ENCODE measurements at places on chromosomes 5 and 9.

DNA sequence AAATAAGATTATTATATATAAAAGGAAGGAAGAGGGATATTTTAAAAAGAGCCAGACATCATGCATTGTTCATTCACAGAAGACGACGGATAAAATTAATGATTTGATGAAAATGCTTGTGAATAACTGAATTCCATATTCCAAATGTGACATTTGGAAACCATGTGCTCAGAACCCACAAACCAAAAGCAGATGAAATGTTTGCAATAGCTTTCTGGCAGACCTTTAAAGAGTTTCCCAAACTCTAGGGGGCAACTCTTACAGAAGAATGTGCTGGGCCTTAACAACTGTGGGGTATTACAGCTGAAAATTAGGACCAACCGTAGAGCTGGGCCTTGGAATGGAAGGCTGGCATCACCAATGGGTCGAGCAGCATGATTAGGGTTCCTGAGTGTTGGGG, 471.0 kb downstream of the EFNA5 start:
- DNase-seq: no peak

GRCh38 chr5:10546186-10546585, 17.7 kb upstream of the ANKRD33B start:
- DNase-seq: no peak

DNA sequence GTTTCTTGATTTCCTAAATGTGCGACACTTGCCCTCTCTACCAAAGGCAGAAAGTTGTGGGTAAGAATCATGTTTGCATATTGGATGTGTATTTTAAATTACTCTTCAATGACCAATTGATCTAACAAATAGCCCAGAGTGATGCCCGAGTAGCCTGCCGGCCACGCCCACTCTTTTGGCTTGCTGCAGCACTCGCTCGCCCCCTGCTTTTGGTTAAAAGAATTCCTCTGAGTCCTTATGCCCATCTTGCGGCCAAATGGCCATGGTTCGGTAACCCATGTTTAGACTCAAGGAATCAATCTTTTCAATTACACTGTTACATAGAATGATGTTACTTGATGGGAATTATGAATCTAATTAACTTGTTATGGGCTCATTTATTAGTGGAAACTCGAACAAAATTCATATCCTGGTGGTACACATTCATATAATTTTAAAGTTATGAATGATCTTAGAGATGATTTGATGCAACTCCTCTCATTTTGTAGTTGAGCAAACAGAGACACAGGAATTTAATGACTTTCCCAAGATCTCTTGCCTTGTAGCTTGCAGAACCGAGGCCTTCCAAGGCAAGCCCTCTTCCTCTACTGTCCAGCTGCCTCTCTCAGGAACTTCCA, 36.5 kb downstream of the PPIC start:
- no peak for DNase-seq

- DNase-seq: no peak
Measured at GRCh38 chr5:139368613-139369012, 14.5 kb downstream of the SLC23A1 start.

- DNase-seq: no peak
Measured at GRCh38 chr5:128770907-128771306, 194.4 kb upstream of the SLC27A6 start.

- DNase-seq: no peak
Measured at GRCh38 chr5:89723907-89724306, 685.6 kb downstream of the CETN3 start.

DNA sequence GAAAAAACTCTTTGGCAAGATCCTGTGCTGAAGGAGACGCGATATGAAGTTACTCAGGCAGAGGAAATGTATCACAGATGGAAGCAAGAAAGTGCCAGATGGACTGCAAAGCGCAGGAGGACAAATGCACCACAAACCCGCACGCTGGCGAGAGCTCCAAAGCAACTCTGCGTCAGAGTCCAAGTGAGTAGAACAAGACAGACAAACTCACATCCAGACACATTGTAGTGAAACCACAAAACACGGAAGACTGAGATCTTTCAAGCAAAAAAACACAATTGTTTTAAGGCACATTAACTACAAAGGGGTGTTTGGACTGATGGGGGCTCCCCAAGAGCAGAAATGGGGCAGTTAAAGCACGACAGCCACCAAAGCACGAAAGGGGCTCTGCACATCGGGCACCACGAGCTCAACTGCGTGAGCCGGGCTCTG, 39.2 kb upstream of the NKD2 start:
- DNase-seq: no peak

GRCh38 chr5:96942078-96942477, 6.2 kb downstream of the LNPEP start:
- DNase-seq: no peak

DNA sequence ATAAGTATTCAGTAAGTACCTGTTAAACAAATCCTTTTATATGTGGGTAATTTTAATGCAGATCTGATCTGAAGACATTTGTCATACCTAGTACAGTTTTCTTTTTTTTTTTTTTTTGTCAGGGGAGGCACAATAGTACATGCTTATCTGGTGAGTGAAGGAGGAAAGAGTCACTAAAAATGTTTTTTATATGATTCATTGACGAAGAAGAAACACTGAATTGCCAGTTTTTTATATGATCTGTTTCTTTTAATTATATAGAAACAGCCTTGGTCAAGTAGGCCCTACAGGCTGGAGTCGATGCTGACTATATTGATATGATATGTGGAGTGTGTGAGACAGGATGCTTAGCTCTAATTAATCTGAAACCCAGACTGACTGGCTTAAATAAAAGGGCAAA, 315.2 kb downstream of the PSAT1 start:
- DNase-seq: no peak

- no peak for DNase-seq
Measured at GRCh38 chr9:72704688-72705375, 183.4 kb downstream of the TMC1 start.

DNA sequence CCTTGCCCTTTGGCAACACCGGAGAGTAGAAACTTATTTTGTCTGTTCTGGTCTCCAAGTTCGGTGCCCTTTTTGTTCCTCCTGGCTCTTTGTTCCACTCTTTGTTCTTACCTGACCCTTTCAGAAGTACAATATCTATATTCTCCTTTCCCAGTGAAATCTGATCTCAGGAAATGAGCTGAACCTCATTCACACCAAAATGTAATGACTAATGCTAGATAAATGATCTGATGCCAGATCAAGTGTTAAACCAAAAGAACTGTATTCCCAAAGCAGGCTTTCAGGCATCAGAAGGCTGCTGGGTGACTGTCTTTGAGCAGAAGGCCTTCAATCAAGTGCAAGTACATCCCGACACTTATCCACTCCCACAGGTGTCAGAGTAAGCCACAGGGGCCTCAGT, 156.4 kb downstream of the SPOCK1 start:
- DNase-seq: no peak

GRCh38 chr9:88732128-88732527, 197.2 kb downstream of the NXNL2 start:
- no peak for DNase-seq

- DNase-seq: no peak
Measured at GRCh38 chr5:535846-536698, 11.8 kb upstream of the SLC9A3 start.

Measured in uterus (tissue), 4 donors.